ENCODE measurements at places on chromosomes 7 and 10. TPM values are rescaled to one million over a fixed set of nuclear protein-coding genes. Genes with fewer than 3 reads are reported as not detected.

The EVX1 gene
- not detected for polyA plus RNA-seq

The FAM171A1 gene
- 28.0 TPM for polyA plus RNA-seq

The NPY gene
- polyA plus RNA-seq, result 1.2 TPM

The CCL24 gene
- not detected for polyA plus RNA-seq

The C10orf67 gene
- polyA plus RNA-seq, result 0.03 TPM

The SPAG6 gene
- 0.14 TPM for polyA plus RNA-seq

The PDE1C gene
- polyA plus RNA-seq, result 0.11 TPM

The SUN3 gene
- polyA plus RNA-seq, result not detected

The EPO gene
- polyA plus RNA-seq, result 0.42 TPM
